ENCODE measurements at places on chromosomes 11 and 22.
A peak's percentile ranks its signal among the peaks of the same experiment; 100 is the strongest.

DNA sequence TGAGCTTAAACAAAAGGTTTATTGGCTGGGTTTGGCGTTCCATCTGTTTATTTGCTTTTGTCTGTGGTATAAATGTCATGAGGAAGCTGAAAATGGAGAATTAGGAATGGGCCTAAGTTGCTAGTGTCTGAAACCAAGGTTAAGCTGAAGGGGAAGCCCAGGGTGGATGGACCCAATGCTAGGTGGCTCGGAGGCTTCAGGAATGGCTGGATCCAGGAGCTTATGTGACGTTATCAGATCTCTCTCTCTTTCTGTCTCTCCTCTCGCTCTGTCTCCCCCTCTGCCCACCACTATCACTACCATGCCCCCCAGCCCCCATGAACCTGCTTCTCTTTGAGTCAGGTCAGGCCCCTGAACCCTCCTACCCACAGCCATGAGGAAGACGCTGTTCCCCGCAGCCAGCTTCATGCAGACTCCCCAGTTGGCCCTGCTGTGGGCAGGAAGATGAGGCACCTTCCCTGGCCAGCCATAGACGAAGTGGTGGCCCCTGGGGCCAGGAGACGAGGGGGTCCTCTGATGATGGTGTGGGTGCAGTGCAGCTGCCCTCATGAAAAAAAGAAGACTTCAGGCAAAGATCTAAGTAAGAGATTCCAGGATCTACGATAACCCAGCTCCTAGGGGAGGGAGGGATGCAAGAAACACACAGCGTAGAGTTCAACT lies 101.5 kb downstream of the BRD1 start:
- no peak for DNase-seq

GRCh38 chr11:27507557-27508322 lies 1.2 kb upstream of the LIN7C start:
- no peak for DNase-seq

GRCh38 chr11:61108847-61109585 lies 6.7 kb downstream of the CD5 start:
- DNase-seq: no peak

- DNase-seq: no peak
Measured at GRCh38 chr11:132851247-132851646, 681.1 kb downstream of the OPCML start.

- no peak for DNase-seq
Measured at GRCh38 chr11:73538381-73538872, 59.5 kb downstream of the FAM168A start.

DNA sequence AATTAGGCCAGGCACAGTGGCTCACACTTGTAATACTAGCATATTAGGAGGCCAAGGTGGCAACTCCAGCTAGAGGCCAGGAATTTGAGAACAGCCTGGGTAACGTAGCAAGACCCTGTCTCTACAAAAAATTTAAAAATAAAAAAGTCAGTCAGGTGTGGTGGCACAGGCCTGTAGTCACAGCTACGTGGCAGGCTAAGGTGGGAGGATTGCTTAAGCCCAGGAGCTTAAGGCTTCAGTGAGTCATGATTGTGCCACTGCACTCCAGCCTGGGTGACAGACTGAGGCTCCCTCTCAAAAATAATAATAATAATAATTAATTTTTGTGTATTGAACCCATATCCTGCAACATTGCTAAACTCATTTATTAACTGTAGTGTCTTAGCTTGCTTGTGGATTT lies 15.3 kb upstream of the TRIM29 start:
- no peak for DNase-seq

DNA sequence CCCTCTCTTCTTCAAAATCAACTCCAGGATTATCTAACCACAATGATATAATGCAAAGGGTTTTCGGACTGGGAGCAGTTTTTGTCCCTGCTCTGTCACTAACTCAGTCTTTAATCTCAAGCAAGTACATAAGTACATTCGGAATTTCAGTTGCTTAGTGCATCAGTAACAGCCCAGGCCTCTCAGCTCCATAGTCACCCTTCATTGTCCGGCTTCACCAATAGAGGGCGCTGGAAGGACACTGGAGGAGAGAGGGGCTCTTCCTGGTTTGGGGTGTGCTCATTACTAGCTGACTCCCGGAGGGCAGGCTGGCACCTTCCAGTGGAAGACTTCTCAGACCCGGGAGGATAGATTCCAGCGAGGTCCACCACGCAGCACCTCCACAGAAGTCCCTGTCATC lies 90.4 kb upstream of the PDGFD start:
- DNase-seq: peak; percentile 19
